SK-MEL-5 (cell line): ENCODE measurements at places on chromosomes 1 and 21. TPM values are rescaled to one million over a fixed set of nuclear protein-coding genes. Genes with fewer than 3 reads are reported as not detected.

NENF gene
- 102 and 114 TPM in 2 replicates for total RNA-seq

- DNase-seq, result no peak
These were observed 148.5 kb downstream of the GDAP2 start for GRCh38 chr1:117780687-117781475.

DNA sequence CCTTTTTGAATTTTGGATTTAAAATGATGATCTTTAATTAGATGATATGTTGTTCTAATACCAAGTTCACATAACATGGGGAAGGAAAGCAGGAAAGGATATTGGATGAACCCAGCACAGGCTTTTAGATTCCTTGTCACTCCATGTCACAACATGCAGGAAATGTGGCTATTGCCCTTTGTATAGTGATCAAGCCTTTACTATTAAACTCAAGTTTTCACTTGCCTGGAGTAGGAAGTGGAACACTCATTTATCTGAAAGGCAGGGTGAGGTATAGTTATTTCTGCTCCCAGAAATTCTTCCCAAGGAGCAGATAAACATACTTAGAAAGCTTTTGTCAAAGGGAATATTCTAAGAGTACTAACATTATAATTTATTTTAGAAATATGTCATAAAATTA is 37.2 kb upstream of the BCAS2 start:
- no peak for DNase-seq

- peak; percentile 70 for DNase-seq
These were observed 309 bp downstream of the NSL1 start for GRCh38 chr1:212791261-212791675.
